Stimulated activated effector memory CD8-positive, alpha-beta T cell treated with anti-CD3 and anti-CD28 coated beads, Interleukin-12 subunit alpha, Interleukin-12 subunit beta, amount 100 ng/mL, for 72 hours (primary cell): ENCODE measurements at places on chromosomes 7 and 10.

GRCh38 chr10:98339799-98340198 is 71.8 kb upstream of the LOXL4 start:
- DNase-seq = no peak

DNA sequence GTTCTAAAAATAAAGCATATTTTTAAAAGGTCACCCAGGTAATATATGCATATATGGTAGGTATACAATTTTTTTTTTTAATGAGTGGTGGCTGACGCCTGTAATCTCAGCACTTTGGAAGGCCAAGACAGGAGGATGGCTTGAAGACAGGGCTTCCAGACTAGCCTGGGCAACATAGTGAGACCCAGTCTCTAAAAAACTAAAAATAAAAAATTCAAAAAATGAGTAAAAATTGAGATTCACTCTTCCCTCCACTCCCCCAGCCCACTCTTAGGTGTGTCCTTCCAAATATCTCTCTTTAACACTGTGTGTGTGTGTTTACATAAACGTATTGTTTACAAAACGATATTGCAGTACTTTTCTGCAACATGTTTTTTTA is 929 bp upstream of the ANXA11 start:
- no peak for DNase-seq

DNA sequence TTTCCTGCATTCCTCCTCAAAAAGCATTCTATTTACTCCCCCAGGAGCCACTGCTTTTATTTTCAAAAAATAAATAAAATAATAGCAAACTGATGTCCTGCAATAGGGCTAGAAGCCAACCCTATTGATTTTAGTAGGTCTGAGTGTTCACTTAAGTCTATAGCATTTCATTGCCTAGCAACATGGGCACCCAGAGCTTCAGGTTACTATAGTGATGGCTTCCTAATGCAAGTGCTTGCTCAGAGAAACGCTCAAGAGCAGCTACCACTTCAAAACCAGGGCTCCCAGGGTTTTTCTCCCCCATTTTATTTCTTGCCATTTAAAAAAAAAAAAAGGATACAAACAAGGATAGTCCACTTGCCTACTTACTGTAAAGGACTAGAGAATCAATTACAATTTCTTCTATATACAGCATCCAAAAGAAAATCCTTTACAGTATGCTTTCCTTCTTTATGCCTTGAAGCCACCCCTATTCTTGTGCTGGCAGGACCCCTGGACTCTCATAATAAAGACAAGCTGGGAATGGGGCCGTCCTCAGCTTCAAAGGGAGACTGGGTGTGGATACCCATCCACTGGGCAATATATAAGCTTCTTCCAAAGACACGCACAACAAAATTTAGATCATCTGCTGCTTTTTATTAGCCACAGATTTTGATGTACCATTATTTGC is 133.3 kb downstream of the VPS41 start:
- DNase-seq = no peak

DNA sequence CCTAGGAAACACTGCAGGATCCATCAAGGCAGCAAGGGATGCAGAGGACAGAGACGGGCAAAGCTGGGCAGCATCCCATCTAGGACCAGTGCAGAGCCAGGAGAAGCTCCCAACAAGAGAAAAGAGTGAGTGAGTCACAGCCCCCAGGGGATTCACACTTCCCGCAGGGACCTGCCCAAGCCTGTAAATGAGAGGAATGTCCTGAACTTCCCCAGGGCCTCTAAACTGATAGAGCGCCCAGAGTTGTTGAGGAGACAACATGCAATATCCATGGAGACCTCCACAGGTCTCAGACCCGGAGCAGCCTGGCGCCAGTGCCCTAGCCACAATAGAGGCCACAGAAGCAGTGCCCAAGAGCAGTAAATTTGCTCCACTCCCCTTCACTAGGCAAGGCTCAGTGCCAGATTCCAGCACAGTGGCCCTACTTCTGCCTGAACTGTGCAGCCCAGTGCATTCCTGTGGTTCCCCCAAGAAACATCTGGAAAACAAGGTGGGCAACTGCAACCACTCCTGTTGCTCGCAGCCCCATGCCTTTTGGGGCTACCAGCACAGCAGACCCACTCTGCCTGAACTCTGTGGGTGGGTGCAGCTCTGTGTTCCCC is 567.5 kb downstream of the POM121L12 start:
- no peak for DNase-seq

DNA sequence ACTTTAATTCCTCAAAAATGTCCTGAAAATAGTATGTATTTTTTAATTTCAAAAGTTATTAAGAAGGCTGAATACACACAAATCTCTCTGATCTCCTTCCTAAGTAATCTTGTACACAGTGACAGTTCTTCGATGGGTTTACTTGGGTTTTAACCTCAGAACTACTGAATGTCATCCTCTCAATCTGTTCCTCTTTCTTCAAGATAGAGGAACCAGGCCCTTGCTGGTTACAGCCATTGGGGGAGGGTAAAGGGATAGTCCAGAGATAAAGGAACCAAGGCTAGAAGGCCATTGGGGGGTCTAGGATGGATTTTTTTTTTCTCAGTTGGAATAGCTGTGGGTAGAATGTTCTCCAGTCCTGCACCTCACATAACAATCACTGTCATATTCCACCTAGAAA is 224.9 kb downstream of the SKIDA1 start:
- DNase-seq = no peak

DNA sequence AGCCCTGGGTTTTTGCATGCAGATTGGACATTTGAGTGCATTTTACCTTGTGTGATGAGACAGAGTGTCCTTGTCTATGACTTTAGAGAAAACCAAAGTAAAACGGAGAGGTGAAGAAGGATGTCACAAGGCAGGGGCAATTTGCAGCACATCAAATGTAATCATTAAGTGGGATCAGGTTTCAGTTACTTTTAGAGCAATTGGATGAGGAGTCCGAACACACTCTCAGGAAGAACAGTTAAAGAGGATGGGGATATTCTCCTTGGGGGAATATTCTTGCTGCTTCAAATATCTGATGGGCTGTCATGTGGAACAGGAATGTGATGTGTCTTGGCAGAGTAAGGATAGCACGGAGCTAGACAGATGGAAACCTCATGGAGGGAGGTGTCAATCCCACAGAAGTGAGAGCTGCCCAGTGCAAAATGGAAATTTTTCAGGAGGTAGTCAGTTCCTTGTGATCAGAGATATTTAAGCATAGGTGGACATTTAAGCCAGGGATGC is 757 bp downstream of the RAB19 start:
- DNase-seq = no peak

GRCh38 chr10:133276100-133276434 is 601 bp downstream of the ADAM8 start:
- DNase-seq = no peak

- DNase-seq = no peak
Observed at GRCh38 chr10:97805096-97805884, 33.5 kb upstream of the SFRP5 start.

DNA sequence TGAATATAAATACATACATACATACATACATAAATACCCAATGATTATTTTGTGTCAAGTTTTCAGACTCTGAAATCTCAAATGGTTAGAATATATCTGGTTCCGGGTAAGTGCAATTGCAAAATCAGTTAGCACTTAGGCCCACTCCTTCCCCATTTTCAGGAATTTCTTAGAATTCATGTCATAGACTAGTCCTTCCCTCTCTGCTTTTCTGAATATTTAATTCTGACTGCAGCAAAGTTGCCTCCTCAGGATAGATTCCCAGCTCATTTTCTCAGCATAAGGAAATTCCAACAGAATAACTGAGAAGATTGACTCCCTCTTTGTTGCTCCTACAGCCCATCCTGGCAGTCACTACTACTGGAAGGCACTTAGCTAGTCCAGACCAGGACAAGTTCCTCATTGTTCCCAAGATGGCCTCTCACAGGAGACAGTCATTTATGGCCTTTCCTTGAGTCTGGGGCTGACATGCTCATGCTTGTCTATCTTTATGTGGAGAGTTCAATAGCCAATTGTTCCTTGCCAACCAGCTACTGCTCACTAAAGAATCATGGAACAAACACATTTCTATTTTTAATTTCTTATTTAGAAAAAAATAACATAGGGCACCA is 142.9 kb upstream of the ITGB1 start:
- DNase-seq = no peak

GRCh38 chr7:105245398-105246114 is 143.2 kb downstream of the SRPK2 start:
- DNase-seq = no peak

DNA sequence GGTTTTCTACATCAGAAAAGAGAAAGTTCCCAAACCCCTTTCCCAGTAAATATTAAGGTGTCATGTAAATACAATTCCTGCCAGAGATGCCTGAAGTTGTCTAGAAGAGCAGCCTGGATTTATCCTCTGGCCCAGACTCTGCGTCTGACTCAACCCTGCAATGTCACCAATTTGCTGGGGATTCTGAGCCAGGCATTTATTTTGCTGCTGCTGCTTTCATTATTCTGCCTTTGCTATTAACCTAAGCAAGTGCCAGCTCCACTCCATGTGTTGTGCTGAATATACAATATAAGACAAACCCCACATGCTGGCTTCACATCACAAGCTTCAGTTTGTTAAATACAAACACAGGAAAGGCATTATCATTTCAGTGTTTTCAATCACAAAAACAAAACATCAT is 59.1 kb downstream of the ELAPOR2 start:
- DNase-seq = no peak

DNA sequence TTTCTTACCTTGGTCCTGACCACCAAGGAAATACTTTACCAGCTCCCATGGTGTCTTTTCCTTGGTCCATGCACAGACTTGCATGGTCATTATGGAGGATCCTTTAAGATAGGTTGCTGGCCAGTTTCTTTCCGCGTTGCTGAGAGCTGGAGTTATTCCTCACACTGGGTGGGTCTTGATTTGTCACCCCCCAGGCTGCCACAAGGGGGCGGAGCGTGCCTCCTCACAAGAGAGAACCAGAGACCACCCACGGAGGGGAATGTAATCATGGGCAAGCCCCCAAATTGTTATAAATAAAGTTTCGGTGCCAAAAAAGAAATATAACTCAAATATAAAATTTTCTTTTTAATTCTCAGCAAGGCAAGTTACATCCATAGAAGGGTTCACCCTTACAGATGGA is 10.5 kb upstream of the TRIM24 start:
- no peak for DNase-seq

DNA sequence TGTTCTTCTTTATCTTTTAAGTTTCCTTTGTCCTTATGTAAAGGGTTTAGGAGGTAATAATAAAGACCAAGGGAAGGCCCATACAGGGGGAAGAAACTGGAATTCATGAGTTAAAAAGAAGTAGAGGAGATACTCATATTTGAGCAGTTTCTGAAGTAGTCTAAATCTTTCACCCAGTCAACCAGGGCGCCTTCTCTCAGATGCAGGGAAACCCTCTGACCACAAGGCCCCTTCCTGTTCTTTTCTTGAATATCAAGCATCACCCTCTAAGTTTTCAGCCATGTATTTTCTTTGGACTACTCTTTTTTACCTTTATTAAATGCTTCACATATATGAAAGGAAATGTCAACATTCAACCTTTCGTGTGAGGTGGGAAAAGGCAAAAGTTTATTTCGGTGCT is 630.8 kb downstream of the SUGCT start:
- no peak for DNase-seq

DNA sequence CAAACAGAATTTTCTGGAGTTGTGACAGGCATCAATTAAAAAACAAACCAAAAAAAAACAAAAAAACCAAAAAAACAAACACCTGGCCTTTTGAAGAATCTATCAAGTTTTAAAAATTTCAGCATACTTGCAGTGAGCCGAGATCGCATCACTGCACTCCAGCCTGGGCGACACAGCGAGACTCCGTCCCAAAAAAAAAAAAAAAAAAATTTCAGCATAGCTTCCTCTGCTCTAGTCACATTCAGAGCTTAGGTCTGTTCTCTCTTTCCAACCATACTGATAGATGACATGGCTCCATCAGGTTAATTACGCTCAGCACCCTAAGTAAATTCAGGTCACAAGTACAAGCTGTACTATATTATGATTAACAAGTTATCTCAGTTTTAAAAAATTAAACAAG is 3.1 kb downstream of the KBTBD2 start:
- no peak for DNase-seq

DNA sequence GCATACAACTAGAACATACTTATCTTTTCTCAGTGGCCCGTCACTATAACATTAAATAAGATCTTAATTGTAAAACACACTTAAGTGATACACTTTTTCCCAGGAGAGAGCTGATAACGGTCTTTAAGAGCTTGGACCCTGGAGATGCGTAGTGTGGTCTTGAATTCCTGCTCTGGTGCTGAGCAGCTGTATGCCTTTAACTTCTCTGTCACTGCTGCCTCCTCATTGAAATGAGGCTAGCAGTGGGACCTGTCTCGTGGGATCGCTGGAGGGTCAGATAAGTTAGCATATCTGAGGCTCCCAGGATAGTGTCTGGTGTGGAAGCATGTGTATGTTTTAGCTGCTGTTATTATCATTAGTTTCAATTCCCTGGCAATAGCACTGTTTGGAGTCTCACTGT is 194.9 kb downstream of the SDK1 start:
- DNase-seq = no peak

- DNase-seq = no peak
Observed at GRCh38 chr10:81696609-81697388, 178.2 kb upstream of the NRG3 start.

GRCh38 chr7:28161331-28161730 is 19.3 kb downstream of the JAZF1 start:
- no peak for DNase-seq

- no peak for DNase-seq
Observed at GRCh38 chr10:3502673-3503072, 282.3 kb downstream of the KLF6 start.

- DNase-seq = no peak
Observed at GRCh38 chr7:66778201-66778600, 37.7 kb downstream of the RABGEF1 start.

GRCh38 chr7:64807731-64808365 is 13.6 kb downstream of the ZNF138 start:
- DNase-seq = no peak
